Bronchial epithelial cell (primary cell): ENCODE measurements at places on chromosomes 4 and X. TPM values are rescaled to one million over a fixed set of nuclear protein-coding genes. Genes with fewer than 3 reads are reported as not detected.

Gene CT45A10
- not detected in 2 replicates for total RNA-seq

GRCh38 chr4:8681391-8681790, 88.8 kb downstream of the CPZ start:
- no peak for DNase-seq

- peak; percentile 96 for DNase-seq
Observed at GRCh38 chr4:174334628-174335027, 50.9 kb downstream of the CEP44 start.

GRCh38 chr4:14592950-14593349, 409.3 kb upstream of the CPEB2 start:
- peak; percentile 18 for DNase-seq

Gene SCRG1
- not detected in 2 replicates for total RNA-seq

DNA sequence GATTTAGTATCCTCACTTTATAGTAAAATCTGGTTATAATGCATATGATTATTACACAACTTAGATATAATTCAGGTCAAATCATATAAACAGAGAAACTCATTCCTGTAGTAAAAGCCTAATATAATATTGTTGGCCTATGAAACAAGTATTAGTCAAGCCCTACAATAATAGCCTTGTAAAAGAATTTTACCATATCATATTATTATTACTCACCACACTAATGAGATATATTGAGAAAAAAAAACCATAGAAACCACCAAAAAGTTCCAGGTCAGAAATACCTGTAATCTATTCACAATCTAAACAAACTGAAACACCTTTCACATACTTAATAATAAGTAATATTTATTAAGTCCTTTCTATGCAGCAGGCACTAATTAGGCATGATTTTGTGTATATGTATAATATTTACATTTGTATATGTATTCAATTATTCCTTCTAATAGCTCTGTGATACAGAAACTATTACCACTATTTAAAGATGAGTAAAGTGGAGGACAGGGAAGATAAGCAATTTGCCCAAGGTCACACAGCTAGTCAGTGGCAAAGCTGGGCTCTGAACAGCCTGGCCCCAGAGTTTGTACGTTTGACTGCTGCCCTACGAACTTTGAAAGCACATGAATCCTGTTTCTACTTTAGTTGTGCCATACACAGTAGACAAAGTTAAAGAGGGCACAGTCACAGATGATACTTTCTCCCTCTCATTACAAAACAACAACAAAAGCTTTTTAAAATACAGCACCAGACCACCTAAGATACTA, 9.0 kb downstream of the ZNF827 start:
- no peak for DNase-seq

DNA sequence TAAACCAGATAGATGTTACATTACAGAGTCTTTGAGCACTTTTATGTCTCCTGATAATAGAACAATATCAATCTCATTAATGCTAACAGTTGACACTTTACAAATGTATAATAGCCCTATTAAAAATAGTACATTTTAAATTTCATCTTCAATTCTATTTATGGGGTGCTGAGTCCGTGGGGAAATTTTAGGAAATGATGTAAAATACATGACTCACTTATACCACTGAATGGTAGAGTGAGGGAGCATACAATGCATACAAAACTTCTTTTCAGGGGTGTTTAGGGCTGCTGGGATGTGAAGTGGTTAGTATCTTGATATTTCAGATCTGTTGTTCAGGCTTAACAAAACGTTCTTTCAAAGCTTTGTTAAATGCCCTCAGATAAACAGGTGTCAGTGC, 696.2 kb downstream of the TRAM1L1 start:
- DNase-seq = no peak

- peak; percentile 82 for DNase-seq
Observed at GRCh38 chr4:82905205-82905604, 4.7 kb downstream of the THAP9 start.

DNA sequence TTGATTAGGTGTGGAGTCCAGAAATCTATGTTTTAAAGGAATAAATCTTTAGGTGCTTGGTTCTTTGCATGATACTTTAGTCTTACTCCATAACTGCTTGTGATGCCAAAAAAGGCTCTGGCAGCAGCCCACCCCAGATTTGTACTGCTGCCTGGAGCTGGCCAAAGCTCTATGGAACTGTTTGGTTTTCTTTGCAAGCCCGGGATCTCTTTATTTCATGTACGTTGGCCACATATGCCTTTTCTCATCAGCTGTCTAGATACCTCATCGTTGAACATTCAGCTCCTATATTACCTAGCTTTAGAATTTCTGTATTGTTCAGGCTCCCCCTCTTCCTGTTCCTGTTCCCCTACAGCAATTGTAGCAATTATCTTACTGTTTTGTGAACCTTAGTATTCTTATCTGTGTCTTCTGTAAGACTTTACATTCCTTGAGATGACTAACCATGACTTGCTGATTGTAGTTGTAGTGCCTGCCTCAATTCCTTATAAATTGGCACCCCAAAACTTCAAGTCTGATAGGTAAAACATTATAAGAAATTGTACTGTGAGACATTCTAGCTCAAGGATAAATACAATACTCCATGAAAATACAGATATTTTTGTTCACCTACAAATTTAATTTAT, 199.4 kb upstream of the GPRIN3 start:
- peak; percentile 29 for DNase-seq

Gene FNIP2
- 16.5 and 16.6 TPM in 2 replicates for total RNA-seq

DNA sequence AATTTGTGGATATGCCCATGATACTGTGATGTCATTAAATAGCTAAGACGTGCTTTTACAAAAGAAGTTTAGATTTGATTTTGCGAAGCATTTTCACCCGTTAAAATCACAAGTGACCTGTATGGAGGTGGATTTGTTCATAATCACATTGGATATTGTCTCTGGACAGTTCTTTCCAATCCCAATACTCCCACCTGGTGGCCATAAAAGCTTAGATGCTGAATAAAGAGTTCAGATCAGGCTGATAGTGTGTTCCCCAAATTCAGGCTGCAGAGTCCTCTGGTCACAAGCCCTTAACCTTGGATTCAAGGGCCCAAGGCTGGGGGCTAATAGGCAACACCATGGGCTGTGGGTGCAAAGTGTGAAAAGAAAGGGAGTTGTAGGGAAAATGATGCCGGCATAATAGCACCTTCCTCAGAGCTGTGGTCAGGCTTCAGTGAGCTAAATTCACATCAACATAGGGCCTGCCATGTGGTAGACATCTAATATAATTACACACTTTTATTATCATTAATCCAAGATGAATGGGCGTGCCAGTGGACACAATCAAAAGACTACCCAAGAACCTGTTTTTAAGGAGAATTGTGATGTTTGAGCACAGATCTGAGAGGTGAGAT, 28.1 kb downstream of the SMIM43 start:
- peak; percentile 63 for DNase-seq

Gene UGT2B15
- under 0.01 TPM in 1 of 2 replicates, not detected in the other for total RNA-seq

DNA sequence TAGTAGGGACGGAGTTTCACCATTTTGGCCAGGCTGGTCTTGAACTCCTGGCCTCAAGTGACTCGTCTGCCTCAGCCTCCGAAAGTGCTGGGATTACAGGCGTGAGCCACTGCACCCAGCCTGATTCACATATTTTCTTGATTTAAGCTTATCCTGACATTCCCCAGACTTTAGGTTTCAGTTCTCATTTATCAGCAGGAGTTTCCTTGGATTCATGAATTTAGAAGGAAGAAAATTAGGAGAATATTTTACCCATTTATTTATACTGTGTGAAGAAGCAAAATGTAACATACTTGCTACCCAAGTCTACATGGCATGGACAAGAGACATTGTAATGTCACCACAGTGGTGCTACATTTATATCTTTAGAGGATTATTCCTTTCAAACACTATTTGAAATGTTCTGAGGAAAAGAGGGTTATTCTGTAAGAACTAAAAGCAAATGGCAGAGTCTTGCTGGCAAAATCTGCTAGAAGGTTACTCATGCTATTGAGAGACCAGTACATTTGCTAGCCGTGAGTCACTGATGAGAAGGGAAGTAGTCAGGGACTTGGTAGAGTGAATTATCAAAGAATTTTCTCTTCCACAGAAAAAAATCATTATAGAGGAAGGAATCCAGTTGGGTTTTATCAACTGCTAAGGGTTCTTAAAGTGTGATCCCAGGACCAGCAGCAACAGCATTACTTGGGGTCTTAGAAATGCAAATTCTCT, 26.1 kb upstream of the CFAP299 start:
- DNase-seq = peak; percentile 94

DNA sequence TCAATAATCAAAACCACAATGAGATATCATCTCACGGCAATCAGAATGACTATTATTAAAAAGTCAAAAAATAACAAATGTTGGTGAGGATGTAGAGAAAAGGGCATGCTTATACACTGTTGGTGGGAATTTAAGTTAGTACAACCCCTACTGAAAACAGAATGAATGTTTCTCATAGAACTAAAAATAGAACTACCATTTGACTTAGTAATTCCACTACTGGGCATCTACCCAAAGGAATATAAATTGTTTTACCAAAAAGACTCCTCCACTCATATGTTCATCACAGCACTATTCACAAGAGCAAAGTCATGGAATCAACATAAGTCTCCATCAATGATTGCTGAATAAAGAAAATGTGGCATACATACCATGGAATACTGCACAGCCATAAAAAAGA, 278.1 kb upstream of the ARSJ start:
- DNase-seq = no peak

DNA sequence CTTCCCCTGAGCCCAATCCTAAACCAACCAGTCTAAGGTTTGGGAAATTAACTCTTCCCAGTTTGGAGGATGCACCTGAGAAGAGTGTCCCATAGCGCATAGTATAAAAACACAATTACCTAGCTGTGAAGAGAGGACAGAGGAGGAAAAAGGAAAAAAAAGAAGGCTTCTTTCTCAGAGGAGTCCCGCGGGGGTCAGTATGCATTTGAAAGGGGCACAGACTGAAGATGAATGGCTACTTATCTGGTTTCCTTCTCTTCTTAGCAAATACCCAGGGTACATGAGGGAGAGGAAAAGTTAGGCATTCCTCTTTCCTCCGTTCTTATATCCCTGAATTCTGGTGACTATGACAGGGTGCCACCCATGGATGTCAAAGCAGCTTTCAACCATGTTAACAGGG, 96.9 kb downstream of the TMEM47 start:
- no peak for DNase-seq

- DNase-seq = peak; percentile 28
Observed at GRCh38 chrX:129115104-129115503, 408.2 kb downstream of the SMARCA1 start.

- DNase-seq = no peak
Observed at GRCh38 chr4:13627178-13627605, 333 bp downstream of the BOD1L1 start.

- DNase-seq = no peak
Observed at GRCh38 chr4:8829584-8829983, 42.1 kb downstream of the HMX1 start.

Gene CT47B1
- not detected in 2 replicates for total RNA-seq

- no peak for DNase-seq
Observed at GRCh38 chr4:6281436-6282313, 12.0 kb downstream of the WFS1 start.

Gene RAI2
- total RNA-seq = not detected in 2 replicates

Gene ALPK1
- total RNA-seq = 13.7 and 52.4 TPM in 2 replicates

Gene TNIP2
- total RNA-seq = 43.4 and 64.5 TPM in 2 replicates

Gene ERVMER34-1
- total RNA-seq = 0.51 and 3.2 TPM in 2 replicates

GRCh38 chrX:134792077-134792476, 133.8 kb upstream of the PLAC1 start:
- no peak for DNase-seq

Gene NMU
- 4.2 and 20.4 TPM in 2 replicates for total RNA-seq

- DNase-seq = no peak
Observed at GRCh38 chr4:38914854-38915253, 47.2 kb downstream of the FAM114A1 start.

- peak; percentile 2 for DNase-seq
Observed at GRCh38 chrX:74536832-74537371, 77.5 kb downstream of the RLIM start.

DNA sequence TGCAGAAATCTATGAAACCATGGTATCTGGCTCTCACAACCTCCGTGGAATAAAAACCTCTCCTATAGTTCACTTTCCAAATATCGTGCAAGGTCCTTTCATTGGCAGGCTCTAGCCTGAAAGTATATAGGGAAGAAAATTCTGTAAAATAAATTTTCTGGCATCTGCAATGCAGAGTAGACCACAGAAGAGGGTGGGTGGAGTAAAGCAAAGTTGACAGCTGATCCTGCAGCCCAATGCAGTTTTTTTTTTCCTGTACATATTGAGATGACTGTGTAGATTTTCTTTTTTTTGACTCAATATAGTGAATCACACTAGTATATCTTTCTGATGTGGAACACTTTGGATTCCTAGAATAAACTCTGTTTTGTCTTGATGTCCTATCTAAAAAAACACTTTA, 56.7 kb downstream of the NPY2R start:
- no peak for DNase-seq

GRCh38 chr4:110949542-110949941, 326.7 kb upstream of the PITX2 start:
- DNase-seq = no peak

Gene HHIP
- total RNA-seq = not detected in 2 replicates

- peak; percentile 49 for DNase-seq
Observed at GRCh38 chr4:87120010-87120409, 100.4 kb downstream of the KLHL8 start.

Gene TCEAL9
- 46.6 and 66.6 TPM in 2 replicates for total RNA-seq

Gene F8
- total RNA-seq = 0.26 and 0.64 TPM in 2 replicates

Gene BEX2
- 46.6 and 79.8 TPM in 2 replicates for total RNA-seq

GRCh38 chr4:10051517-10052135, 30.3 kb upstream of the SLC2A9 start:
- DNase-seq = no peak

Gene RIPPLY1
- total RNA-seq = 0.13 TPM in 1 of 2 replicates, not detected in the other

GRCh38 chr4:75555294-75556164, at the start of gene ODAPH:
Gene ODAPH (plus strand): TSS chr4:75556066. CDS start chr4:75556083, 17 bp downstream.
- DNase-seq = peak; percentile 90

DNA sequence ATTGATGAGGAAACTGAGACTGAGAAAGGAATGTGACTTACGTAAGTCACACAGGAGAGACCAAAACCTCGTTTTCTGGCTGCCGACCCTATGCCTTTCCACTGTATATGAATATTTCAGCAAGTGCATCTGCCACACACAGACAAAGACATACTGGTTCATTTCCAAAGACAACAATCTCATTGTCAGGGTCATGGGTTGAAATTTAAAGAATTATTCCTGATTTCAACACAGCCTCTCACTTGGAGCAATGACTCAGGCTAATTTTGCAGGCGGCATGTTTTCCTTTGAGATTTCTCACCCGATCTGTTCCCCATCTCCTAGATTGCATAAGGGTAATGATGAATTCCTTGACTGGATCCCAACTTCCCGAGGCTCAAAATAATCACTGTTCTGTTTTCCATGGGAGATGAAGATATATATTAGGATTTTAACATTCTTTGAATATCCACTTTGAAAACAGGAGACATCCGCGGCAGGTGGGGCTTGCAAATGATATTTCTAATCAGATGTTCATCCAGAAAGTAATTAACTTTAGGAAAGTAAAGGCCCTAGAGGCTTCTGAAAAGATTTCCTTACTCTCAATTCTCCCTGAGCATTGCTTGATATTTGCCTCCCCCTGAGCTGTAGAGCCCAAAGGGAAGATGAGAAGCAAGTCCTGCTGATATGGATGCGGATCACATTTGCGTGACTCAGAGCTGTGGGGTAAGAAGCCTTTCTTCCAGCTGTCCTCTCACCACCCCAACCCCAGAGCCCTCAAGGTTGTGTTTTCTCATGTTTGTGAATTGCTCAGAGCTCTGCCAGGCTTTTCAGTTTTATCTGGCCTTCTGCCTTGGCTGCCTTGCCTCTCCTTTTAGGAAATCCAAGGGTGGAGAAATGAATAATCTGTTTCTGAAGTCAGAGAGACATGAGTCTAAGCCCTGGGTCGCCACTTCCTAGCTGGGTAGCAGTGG, 361.1 kb upstream of the BOD1L1 start:
- DNase-seq = peak; percentile 27

Gene MAP7D2
- under 0.01 and 0.38 TPM in 2 replicates for total RNA-seq

GRCh38 chr4:129641179-129641578, 545.2 kb downstream of the C4orf33 start:
- peak; percentile 53 for DNase-seq

Gene ARR3
- not detected in 2 replicates for total RNA-seq
